ENCODE measurements at places on chromosomes 7 and 10.

DNA sequence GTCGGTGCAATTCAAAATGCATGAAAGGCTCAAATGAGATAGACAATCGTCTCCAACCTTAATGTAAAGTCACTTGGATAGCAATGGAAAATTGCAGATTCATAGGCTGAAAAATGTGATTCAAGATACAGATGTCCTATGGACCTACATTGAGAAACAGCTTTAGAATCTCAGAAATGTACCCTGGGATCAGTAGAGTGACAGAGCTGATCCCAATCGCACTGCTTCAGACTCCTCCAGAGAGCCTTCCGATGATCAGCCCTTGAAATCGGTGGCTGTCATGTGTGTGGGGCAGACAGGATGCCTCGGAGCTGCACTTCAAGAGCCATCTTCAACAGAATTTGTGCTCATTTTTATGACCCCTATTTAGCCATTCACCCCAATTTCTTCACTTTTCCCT is 240.1 kb upstream of the GRB10 start:
- no peak for DNase-seq

DNA sequence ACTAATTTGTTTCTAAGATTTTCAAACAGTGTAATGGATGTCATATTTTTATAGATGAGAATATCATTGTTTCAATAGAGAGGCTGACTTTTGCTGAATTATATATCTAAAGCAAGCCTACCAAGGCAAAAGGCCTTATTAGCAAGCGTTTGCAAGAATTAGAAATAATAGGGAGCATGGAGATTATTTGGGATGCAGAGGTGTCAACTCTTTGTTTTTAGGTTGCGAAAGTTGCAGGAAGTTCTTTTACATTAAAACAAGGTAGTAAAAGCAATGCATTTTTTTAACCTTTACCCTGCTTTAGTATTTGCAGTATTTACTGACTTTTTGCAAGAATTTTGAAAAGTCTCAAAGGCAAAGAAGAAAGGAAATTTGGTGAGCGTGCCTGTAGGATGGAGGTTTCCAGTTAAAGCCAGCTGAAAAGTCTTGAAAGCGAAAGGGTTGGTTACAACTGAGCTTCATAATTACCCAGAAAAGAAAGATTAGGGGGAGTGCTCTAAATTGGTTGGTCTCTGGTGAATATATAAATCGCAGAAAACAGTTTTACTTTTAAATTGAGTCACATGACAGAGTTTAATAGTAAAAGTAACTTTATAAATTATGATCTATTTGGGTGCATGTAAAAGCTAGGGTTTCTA is 81.6 kb downstream of the MKLN1 start:
- no peak for DNase-seq

- no peak for DNase-seq
Measured at GRCh38 chr10:43166207-43166879, 28.1 kb downstream of the CSGALNACT2 start.

- no peak for DNase-seq
Measured at GRCh38 chr10:99929360-99929759, 80.4 kb downstream of the DNMBP start.

- DNase-seq: no peak
Measured at GRCh38 chr7:157926521-157927150, 589.8 kb downstream of the DNAJB6 start.

DNA sequence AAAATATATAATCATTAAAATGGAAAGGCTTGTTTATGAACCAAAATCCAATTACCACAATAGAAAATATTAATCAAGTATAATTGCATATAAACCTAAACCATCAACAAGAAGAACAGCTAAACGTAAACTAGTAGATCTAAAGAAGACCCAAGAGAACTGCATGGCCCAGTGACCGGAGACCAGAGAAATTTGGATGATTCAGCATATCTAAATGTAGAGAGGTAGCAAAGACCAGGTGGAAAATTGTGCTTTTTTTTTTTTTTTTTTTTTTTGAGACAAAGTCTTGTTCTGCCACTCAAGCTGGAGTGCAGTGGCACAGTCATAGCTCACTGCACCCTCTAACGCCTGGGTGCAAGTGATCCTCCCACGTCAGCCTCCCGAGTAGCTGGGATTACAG is 207.2 kb upstream of the SEMA3E start:
- DNase-seq: no peak

- DNase-seq: no peak
Measured at GRCh38 chr10:126137562-126138221, 241.3 kb downstream of the FANK1 start.

- peak; percentile 16 for DNase-seq
Measured at GRCh38 chr7:44914992-44915607, 29.8 kb upstream of the PURB start.

DNA sequence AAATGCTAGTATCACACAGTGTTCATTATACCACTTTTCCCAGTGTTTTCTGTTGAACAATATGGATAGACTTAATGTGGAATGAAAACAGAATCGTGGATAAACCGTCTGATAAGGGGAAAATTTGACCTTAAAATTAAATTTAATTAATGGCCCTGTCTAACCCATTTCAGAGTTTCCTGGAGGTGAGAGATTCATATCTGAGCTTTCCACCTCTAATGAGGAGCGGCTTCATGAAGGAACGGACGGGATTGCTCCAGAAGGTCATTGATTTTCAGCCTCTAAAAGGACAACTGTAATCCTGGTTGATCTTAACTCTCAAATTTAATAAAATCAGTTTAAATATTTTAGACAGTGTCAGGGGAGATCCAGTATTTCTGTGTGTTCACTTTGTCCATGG is 874.9 kb downstream of the GRID1 start:
- DNase-seq: no peak

DNA sequence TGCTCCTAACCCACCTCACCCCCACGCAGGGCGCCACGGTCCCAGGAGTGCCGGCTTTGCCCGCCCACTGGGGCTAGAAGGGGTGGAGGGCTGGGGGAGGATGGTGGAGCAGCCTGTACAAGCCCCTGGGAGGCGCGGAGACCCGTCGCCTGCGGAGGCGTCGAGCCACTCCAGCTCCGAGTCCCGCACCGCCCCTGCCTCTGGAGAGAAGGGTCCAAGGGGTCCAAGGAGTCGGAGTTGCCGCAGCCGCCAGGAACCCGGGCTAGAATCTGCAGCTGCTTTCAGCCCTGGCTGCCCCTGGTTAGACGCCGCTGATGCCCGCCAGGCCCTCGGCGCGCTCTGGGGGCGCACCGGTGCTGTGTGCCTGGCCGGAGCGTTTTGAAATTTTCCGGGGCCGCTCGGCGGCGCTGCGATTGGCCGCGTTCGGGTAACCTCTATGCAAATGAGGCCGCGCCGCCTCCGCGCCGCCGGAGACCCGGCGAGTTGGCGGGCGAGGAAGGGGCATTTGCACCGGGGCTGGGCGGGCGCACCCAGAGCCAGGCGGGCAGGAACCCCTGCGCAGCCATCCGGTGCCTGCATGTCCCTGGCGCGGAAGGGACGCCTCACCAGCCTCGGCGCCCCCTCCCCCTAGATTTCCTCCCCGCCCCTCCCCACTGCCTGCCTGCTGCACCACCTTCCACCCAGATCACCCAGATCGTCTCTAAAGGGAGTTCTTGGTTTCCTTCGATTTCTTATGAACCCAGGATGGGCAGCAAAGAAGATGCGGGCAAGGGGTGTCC is at the start of gene HMX2:
HMX2 (plus strand) TSS at position 502 of the 779 bp plus-strand sequence; CDS start at position 745, 243 bp downstream.
- DNase-seq: no peak

GRCh38 chr7:122626785-122627184 is 72.1 kb downstream of the RNF133 start:
- no peak for DNase-seq

- DNase-seq: no peak
Measured at GRCh38 chr7:104723001-104723400, 291.0 kb upstream of the KMT2E start.

- no peak for DNase-seq
Measured at GRCh38 chr7:77425101-77426051, 9.2 kb upstream of the GSAP start.

GRCh38 chr7:30752979-30753378 is 1.0 kb downstream of the INMT start:
- DNase-seq: no peak

- DNase-seq: no peak
Measured at GRCh38 chr10:85413570-85413969, 953.0 kb downstream of the GRID1 start.

GRCh38 chr7:102101111-102101551 is 185.5 kb upstream of the SH2B2 start:
- no peak for DNase-seq

DNA sequence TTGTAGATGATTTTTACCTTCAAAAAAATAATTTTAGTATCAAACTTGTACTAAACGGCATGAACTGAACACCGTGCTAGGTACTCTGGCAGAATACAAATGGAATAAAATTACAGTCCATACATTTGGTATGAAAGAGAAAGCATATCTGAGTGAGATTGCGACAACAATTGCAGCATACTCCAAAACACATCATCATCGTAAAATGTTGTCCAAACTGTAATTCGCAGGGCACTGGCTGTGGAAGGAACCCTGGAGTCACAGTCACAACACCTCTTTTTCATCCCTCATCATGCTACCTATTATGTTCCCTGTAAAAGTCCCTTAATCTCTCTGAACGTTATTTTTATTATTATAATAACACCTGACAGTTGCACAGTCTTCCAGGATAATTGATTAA is 13.5 kb downstream of the CREM start:
- DNase-seq: no peak

DNA sequence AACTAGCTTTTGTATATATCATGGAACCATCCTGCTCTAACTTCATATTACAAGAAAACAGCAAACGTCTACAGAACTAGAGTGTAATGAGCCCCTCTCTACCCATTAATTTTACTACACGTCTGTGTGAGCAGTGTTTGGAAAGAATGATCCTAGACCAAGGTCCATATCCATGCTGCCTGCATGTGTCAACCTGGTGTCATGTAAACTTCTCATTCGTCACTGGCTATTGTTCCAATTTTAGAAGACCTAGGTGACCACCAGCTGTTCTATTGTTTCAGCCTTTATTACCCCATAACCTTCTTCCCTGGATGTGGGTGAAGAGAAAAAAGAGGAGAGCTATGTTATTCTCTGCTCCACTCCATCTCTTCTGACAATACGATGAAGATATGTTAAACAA is 77.1 kb downstream of the CREM start:
- DNase-seq: no peak

DNA sequence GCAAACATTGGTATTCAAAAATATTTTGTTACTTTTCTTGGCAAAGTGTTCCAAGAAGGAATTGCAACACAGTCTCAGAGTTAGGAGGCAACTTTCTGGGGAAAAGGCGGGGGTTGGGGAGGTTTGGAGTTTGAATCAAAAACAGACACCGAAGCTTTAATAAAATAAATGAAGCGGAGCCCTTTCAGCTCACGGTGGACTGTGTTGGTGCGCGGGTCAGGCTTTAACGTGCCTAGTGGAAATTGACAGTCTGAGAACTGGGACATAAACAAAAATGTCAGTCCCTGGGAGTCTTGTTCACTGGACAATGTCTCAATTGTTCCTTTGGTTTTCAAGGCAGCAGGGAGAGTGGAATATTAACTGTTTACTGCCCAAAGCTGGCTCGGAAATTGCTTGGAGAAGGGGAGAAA is 109.3 kb downstream of the TCF7L2 start:
- no peak for DNase-seq

DNA sequence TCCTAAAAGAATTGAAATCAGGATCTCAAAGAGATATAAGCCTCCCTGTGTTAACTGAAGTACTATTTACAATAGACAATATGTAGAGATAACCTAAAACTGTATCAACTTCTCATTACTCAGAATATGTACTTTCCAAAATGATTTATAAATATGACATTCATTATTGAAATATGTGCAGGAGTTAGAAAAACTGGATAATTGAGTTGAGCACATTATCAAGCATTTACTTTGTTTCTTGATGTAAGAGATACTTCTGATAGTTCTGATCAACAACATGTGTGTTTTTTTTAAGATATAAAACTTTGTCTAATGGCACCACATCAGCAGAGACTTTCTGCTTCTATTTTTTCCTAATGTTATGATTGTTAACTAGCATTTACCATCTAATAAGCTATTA is 38.2 kb downstream of the HYAL4 start:
- no peak for DNase-seq

- DNase-seq: no peak
Measured at GRCh38 chr10:14958872-14959220, 342 bp upstream of the MEIG1 start.

DNA sequence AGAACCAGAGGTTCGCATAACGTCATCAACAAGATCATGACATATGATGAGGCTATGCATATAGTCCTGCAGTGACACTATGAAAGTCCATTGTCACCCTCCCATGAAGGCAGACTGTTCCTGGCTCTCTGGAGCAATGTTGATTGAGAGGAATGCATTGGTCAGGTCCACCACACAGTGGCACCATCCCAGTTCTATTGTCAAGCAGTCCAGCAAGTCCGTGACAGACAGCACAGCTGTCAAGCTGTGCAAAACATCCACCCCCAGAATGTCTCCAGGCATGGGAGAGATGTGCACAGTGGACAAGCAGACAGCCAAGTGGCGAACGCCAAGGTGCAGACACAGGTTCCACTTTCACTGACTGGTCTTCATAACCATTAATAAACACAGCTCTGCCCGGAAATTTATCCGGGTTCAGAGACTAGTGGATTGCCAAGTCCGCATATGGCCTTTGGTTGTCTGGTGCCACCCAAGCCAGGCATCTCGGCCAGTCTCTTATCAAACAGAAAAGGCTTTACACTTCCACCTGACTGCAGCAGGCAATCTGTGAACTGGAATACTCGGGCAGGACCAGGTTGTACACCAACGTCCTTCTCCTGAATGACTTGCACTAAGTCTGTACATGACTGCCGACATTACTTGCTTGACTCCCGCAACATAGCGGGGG is 7.2 kb downstream of the RNF133 start:
- DNase-seq: no peak

- DNase-seq: no peak
Measured at GRCh38 chr10:48235501-48235900, 39.0 kb downstream of the FRMPD2 start.

GRCh38 chr7:104089612-104090011 is 100.2 kb upstream of the RELN start:
- DNase-seq: no peak

DNA sequence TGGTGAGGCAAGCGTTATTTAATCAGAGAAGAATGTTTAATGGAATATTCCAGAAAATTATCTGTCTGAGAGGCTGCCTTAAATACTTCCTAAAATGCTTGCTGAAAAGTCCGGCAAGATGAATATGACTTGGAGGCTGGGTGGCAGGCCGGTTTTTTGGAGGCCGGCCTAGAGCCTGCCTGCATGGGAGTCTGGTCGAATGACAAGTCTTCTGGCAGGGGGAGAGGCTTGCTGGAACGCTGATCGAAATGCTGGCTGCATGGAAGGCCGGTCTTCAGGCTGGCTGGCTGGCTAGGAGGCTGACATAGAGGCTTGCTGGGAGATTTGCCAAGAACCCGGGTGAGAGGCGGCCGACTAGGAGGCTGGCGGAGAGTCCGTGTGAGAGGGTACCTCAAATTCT is 135.7 kb downstream of the OR13A1 start:
- no peak for DNase-seq
